Mesendoderm (in vitro differentiated cells): ENCODE measurements at places on chromosomes 4 and X.

GRCh38 chr4:181770971-181771370, 472.2 kb upstream of the TENM3 start:
- no peak for DNase-seq
- no peaks in the 10 kb centered on the region for H3K27me3 ChIP-seq
- H3K27ac ChIP-seq = no peak overlapping the region
- H3K4me3 ChIP-seq = no peak overlapping the region

GRCh38 chrX:40012039-40012867, 85.5 kb downstream of the BCOR start:
- H3K4me3 ChIP-seq = no peak overlapping the region
- H3K36me3 ChIP-seq = no peaks in the 10 kb centered on the region
- H3K27ac ChIP-seq = no peak overlapping the region
- H3K27me3 ChIP-seq = peaks cover 3% of the 10 kb centered on the region
- H3K4me1 ChIP-seq = peaks cover 4% of the 10 kb centered on the region

GRCh38 chr4:140764785-140765392, 8.7 kb upstream of the TBC1D9 start:
- H3K27ac ChIP-seq = no peak overlapping the region
- H3K4me3 ChIP-seq = no peak overlapping the region
- H3K36me3 ChIP-seq = no peaks in the 10 kb centered on the region
- no peaks in the 10 kb centered on the region for H3K27me3 ChIP-seq

- no peaks in the 10 kb centered on the region for H3K4me1 ChIP-seq
- H3K36me3 ChIP-seq = no peaks in the 10 kb centered on the region
- H3K27me3 ChIP-seq = no peaks in the 10 kb centered on the region
- no peak overlapping the region for H3K27ac ChIP-seq
- no peak overlapping the region for H3K4me3 ChIP-seq
- DNase-seq = no peak
Measured at GRCh38 chr4:113411496-113411938, 350.0 kb downstream of the CAMK2D start.

- H3K27me3 ChIP-seq = no peaks in the 10 kb centered on the region
- DNase-seq = no peak
- no peaks in the 10 kb centered on the region for H3K4me1 ChIP-seq
- H3K4me3 ChIP-seq = no peak overlapping the region
- H3K27ac ChIP-seq = no peak overlapping the region
Measured at GRCh38 chr4:26088433-26088928, 174.5 kb downstream of the SMIM20 start.

DNA sequence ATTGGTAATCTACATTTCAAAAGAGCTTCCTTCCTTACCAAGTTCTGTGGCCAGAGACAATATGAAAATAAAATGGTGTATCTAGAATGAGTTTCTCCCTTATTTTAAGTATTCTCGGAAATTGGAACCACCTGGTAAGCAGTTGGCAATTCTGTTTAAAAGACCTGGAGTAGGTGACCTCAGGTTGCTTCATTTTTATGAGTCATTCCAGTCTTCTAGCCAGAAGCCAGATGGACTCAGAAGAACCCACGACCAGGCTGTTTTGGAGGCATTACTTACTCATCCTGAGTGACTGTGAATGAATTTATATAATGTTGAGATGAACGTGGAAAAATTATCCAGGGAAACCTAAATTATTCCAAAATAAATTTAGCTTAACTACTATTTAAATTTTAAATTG, 9.1 kb downstream of the BMPR1B start:
- no peak overlapping the region for H3K27ac ChIP-seq
- H3K27me3 ChIP-seq = no peaks in the 10 kb centered on the region
- no peaks in the 10 kb centered on the region for H3K36me3 ChIP-seq
- no peak overlapping the region for H3K4me3 ChIP-seq
- H3K4me1 ChIP-seq = no peaks in the 10 kb centered on the region

DNA sequence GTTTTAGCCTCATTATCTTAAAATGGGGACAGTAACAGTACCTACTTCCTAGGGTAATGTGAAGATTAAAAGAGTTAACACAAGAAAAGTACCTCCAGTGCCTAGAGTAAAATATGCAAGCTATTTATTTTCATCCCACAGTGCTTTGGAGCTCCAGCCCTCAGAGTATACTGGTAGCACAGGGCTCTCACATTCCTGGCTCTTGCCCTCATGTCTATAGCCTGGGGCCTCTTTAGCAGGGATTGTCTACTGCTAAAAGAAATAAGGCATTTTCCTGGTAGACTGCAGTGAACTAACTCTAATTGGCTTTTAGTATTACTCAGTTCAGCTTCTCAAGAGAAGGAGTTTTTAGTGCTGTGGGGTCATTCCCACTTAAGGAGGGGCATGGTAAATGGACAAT, 60.8 kb downstream of the RRAGB start:
- no peaks in the 10 kb centered on the region for H3K4me1 ChIP-seq
- no peaks in the 10 kb centered on the region for H3K36me3 ChIP-seq
- H3K27me3 ChIP-seq = no peaks in the 10 kb centered on the region
- no peak overlapping the region for H3K27ac ChIP-seq
- peak; percentile 49 for DNase-seq
- no peak overlapping the region for H3K4me3 ChIP-seq

- no peak overlapping the region for H3K4me3 ChIP-seq
- H3K27ac ChIP-seq = no peak overlapping the region
- H3K36me3 ChIP-seq = no peaks in the 10 kb centered on the region
- no peak for DNase-seq
- no peaks in the 10 kb centered on the region for H3K27me3 ChIP-seq
- H3K4me1 ChIP-seq = no peaks in the 10 kb centered on the region
Measured at GRCh38 chr4:38230121-38230801, 270.1 kb downstream of the PTTG2 start.

- H3K27ac ChIP-seq = no peak overlapping the region
- H3K27me3 ChIP-seq = no peaks in the 10 kb centered on the region
- no peaks in the 10 kb centered on the region for H3K36me3 ChIP-seq
- H3K4me3 ChIP-seq = no peak overlapping the region
Measured at GRCh38 chr4:26360864-26361263, 40.0 kb downstream of the RBPJ start.

- H3K36me3 ChIP-seq = no peaks in the 10 kb centered on the region
- H3K4me1 ChIP-seq = no peaks in the 10 kb centered on the region
- no peak overlapping the region for H3K4me3 ChIP-seq
Measured at GRCh38 chr4:31237233-31237632, 517.1 kb downstream of the PCDH7 start.

GRCh38 chr4:184688447-184688846, 38.9 kb downstream of the PRIMPOL start:
- peak overlapping the region; percentile 22 for H3K27ac ChIP-seq
- H3K4me1 ChIP-seq = peaks cover 2% of the 10 kb centered on the region
- peak; percentile 82 for DNase-seq
- no peak overlapping the region for H3K4me3 ChIP-seq

- no peaks in the 10 kb centered on the region for H3K4me1 ChIP-seq
- H3K27ac ChIP-seq = no peak overlapping the region
- no peaks in the 10 kb centered on the region for H3K36me3 ChIP-seq
- peak; percentile 79 for DNase-seq
- peaks cover 44% of the 10 kb centered on the region for H3K27me3 ChIP-seq
Measured at GRCh38 chr4:146654687-146655520, 16.2 kb downstream of the POU4F2 start.

DNA sequence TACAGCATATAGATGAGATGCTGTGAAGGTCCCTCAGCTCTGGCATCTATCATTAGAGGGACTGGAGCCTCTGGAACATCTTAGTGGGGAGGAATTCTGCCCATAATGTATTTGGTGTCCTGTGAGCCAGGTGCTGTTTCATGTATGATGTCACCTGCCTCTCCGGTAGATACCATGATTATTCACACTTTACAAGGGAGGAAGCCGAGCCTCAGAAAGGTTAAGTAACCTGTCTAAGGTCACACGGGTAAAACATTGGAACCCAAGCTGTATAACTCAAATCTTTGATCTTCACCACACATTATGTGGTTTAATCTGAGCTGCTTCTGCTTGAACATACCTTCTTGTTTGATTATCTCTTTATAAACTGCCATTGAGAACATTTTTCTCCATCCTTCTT, 442.8 kb downstream of the BCOR start:
- no peaks in the 10 kb centered on the region for H3K4me1 ChIP-seq
- H3K4me3 ChIP-seq = no peak overlapping the region
- DNase-seq = no peak

DNA sequence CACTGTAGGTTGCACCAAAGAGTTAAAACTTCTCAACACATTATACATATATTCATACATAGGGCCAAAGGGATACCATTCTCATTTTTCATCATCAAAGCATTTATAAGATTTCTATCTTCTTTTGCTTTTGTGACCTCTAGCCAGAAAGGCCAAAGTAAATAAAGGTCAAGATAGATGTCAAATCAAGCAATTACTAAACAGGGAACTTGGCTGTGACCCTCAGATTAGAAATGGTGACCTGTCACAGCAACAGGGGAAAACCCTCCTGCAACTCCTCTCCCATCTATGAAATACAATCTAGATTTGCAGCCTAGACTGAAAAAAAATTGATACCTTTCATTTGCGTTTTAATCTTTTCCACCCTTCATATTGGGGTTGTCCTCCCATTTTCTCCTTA, 225.6 kb upstream of the FAM241A start:
- no peaks in the 10 kb centered on the region for H3K4me1 ChIP-seq
- DNase-seq = no peak
- H3K27me3 ChIP-seq = no peaks in the 10 kb centered on the region
- no peak overlapping the region for H3K4me3 ChIP-seq

GRCh38 chr4:87804871-87805270, 5.5 kb downstream of the IBSP start:
- H3K27me3 ChIP-seq = no peaks in the 10 kb centered on the region
- no peak overlapping the region for H3K27ac ChIP-seq

GRCh38 chr4:118953276-118953675, 64.6 kb downstream of the SYNPO2 start:
- H3K36me3 ChIP-seq = no peaks in the 10 kb centered on the region
- H3K27ac ChIP-seq = no peak overlapping the region
- no peaks in the 10 kb centered on the region for H3K4me1 ChIP-seq
- no peak for DNase-seq

DNA sequence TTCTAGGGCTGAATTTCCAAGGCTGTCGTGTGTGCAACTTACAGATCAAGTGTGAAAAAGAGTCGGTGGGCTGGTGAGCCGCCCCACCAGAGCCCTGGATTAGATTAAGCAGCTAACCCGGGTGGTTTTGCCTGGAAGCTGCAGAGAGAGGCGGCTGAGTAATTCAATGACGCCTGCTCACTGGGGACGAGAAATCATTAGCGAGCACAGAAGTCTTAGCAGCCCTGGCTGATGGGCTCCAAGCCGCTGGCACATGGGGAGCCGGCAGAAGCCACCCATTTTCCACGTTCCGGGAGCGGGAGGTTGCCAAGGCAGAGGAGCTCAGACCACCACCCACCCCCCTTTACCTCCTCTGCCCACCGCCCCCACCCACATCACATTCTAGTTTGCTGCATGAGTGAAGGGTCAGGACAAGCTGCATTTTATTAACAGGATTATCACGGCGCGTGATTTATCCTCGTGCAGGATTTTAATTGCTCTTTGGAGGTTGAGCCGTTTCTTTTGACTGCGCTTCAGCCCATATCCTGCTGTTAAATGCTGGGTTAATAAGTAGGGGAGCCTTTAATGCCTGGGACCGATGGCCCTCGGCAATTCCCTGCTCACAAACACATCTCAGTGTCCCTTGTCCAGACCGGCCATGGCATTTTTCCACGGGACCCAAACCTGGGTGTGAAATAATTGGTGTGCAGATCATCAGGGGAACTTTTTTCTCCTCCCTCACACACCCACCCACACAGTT, 19.1 kb downstream of the BCOR start:
- DNase-seq = no peak
- H3K4me3 ChIP-seq = no peak overlapping the region
- no peak overlapping the region for H3K27ac ChIP-seq

- H3K27ac ChIP-seq = no peak overlapping the region
- no peaks in the 10 kb centered on the region for H3K4me1 ChIP-seq
- DNase-seq = no peak
- H3K36me3 ChIP-seq = no peaks in the 10 kb centered on the region
- H3K4me3 ChIP-seq = no peak overlapping the region
Measured at GRCh38 chr4:118367361-118367760, 14.6 kb upstream of the PRSS12 start.

GRCh38 chr4:126973201-126973600, 659.6 kb upstream of the INTU start:
- H3K36me3 ChIP-seq = no peaks in the 10 kb centered on the region
- no peaks in the 10 kb centered on the region for H3K27me3 ChIP-seq
- no peaks in the 10 kb centered on the region for H3K4me1 ChIP-seq
- H3K27ac ChIP-seq = no peak overlapping the region
- DNase-seq = no peak

- H3K27ac ChIP-seq = no peak overlapping the region
- H3K4me1 ChIP-seq = peaks cover 7% of the 10 kb centered on the region
- DNase-seq = no peak
- H3K36me3 ChIP-seq = no peaks in the 10 kb centered on the region
- H3K27me3 ChIP-seq = no peaks in the 10 kb centered on the region
- H3K4me3 ChIP-seq = no peak overlapping the region
Measured at GRCh38 chr4:4422856-4423499, 36.1 kb downstream of the NSG1 start.

GRCh38 chrX:20547611-20548051, 280.9 kb upstream of the RPS6KA3 start:
- no peak overlapping the region for H3K27ac ChIP-seq
- H3K4me3 ChIP-seq = no peak overlapping the region
- H3K4me1 ChIP-seq = no peaks in the 10 kb centered on the region
- no peaks in the 10 kb centered on the region for H3K27me3 ChIP-seq

DNA sequence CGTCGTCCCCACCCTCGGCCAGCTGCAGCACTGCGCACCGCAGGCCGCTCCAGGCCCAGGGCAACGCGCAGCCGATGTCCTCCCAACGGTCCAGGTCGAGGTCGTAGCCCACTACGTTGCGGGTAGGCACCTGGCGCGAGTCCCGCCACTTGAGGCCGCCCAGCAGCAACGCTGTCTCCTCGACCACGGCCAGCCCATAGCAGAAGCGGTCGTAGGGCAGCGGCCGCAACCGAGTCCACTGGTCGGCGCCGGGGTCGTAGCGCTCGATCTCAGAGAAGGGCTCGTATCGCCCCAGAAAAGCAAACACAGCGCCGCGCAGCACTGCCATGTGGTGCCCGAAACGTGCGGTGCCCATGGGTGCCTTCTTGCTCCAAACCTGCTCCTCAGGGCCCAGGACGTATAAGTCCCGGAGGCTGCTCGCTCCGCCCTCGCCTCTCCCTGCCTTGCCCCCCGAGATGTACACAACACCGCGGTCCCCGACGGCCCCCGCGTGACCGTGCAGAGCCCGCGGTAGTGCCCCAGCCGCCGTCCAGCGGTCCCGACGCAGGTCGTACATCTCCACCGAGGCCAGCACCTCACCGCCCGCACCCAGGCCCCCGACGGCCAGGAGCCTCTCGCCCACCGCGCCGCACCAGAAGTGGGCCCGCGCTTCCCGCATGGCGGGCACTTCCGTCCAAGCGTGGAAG, 2.1 kb downstream of the KLHL34 start:
- H3K36me3 ChIP-seq = no peaks in the 10 kb centered on the region
- H3K27ac ChIP-seq = no peak overlapping the region
- no peak for DNase-seq
- H3K4me1 ChIP-seq = no peaks in the 10 kb centered on the region

DNA sequence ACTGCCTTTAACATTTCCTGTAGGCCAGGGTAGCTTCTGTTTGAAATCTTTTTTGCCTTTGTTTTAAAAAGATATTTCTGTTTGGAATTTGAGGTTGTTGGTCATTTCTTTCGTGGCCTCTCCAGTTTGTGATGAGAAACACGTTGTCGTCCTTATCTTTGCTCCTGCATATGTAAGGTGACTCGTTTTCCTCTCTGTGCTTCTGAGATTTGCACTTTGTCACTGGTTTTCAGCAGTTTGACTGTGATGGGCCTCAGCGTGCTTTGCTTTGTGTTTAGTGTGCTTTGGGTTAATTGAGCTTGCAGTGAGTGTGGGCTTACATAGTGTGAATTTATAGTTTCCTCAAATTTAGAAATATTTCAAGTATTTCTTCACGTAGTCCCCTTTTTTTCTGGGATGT, 81.5 kb downstream of the FAM193A start:
- H3K27me3 ChIP-seq = no peaks in the 10 kb centered on the region
- DNase-seq = no peak
- H3K27ac ChIP-seq = no peak overlapping the region
- H3K4me1 ChIP-seq = peaks cover 4% of the 10 kb centered on the region
- no peaks in the 10 kb centered on the region for H3K36me3 ChIP-seq
